Stimulated activated CD8-positive, alpha-beta memory T cell treated with anti-CD3 and anti-CD28 coated beads, Interleukin-4, amount 100 ng/mL, for 4 hours (primary cell): ENCODE measurements at places on chromosomes 16 and 17.

DNA sequence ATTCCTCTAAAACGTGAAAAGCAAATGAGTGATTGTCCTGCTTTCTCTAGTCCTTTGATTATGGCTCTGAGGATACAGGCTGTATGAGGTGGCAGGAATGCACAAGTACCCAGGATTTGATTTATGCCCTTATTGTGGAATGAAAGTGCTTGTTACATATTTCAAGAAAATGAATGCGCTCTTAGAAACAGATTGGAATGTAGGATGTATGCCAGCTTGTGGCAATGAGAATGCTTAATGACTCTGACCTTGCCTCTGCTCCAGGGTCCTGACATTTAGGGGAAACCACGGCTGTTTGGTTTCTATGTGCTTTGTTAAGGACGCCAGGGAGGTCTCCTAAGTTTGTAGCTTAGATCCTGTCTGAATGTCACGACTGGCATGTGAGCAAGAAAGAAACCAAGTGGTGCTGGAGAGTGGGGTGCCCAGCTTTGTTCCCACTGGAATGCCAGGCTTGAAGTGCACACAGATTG lies 22.0 kb downstream of the PRCD start:
- no peak for DNase-seq

- DNase-seq = no peak
Observed at GRCh38 chr17:19250421-19251173, 13.4 kb downstream of the EPN2 start.

- DNase-seq = no peak
Observed at GRCh38 chr16:85640585-85640984, 27.5 kb downstream of the GSE1 start.

DNA sequence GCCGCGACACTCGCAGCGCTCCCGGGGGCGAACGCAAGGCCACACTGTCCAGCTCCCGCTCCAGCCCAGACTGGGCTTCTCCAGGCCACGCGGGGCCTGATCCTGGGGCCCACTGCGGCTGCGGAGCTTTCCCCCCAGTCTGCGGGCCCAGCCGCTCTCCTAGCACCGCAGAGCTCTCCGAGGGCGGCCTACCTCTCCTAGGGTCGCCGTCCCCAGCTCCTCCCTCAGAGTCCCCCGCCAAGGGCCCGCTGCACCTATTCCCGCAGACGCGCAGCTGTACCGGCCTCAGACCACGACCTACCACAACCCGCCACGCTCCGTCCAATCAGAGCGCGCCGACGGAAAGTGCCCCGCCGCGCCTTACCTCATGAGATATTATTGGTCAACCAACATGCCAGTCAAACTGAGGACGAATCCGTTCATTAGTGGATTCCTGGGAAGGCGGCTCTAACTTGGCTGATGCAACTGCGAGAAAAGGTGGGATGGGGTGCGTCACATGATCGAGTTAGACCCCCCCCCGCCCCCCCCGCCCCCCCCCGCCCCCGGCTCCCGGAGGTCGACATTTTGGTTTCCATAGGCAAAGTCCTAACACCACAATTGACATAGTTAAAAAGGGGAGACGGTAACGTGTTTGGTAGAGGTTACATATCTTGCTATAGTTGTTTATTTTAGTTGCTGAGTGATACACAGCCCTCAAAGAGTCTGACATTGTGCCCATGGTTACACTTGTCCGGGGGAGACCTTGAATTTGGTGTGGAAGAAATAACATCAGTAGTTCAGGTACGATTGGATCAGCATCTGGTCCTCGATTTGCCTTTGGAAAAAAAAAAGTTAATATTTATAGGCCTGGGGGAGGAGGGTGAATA lies at the start of gene AARS1:
TSS of gene AARS1 (minus strand) at position 278 of the 866 bp plus-strand sequence. CDS start 6,743 bp downstream, outside the sequence.
- DNase-seq = peak; percentile 81

- DNase-seq = no peak
Observed at GRCh38 chr16:57612494-57612893, 15.9 kb upstream of the ADGRG1 start.

- no peak for DNase-seq
Observed at GRCh38 chr17:37570527-37571093, 38.6 kb downstream of the SYNRG start.

DNA sequence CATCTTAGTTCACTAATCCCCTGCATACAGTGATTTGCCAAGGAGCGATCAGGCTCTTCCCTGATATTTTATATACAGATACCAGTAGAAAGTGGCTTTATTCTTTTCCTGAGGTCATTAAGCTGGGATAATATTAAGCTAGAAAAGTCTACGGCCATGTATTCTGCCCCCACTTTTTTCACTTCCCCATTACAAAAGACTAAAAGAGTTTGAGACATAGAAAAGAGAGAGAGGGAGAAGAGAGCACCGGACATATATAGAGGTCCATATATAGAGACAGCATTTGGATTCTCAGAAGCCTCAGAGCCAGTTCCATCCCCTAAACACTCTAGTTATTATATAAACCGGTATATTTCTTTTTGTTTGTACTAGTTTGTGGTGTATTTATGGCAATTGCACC lies 166.5 kb upstream of the ANKFN1 start:
- DNase-seq = no peak
